ENCODE measurements at places on chromosomes 6 and 20.

DNA sequence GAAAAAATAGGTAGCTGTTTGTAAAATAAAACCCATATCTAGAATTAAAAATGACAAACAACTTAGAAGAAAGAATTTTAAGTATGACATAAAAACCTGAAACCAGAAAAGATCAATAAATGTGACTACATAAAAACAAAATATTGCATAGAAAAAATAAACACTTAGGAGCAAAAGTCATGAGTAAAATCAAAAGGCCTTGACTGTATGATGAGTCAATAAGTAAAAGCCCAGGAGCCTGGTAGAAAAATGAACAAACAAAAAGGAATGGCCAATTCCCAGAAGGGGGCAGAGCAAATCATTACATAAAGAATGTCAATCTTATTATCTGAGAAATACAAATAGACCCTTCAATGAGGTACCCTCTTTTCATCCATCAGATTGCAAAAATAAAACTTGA is 20.7 kb upstream of the ENPP1 start:
- DNase-seq = no peak

GRCh38 chr6:154537511-154538325 is 27.2 kb upstream of the CNKSR3 start:
- no peak for DNase-seq

DNA sequence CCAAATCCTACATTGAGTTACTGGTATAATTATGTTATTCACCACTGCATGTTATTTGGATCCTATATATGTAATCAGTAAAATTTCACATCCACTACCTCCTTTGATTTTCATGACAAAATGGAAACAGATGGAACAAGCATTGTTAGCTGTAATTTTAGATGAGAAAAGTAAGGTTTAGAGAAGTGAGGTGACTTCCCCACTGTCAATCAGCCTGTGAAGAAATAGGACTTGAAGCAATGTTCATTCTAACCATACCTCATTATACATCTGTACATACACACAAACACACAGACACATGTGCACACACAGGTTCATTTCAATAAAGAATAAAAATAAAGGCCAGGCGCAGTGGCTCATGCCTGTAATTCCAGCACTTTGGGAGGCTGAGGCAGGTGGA is 23.7 kb upstream of the QKI start:
- no peak for DNase-seq

- DNase-seq = no peak
Measured at GRCh38 chr6:111796310-111796918, 76.8 kb downstream of the FYN start.

DNA sequence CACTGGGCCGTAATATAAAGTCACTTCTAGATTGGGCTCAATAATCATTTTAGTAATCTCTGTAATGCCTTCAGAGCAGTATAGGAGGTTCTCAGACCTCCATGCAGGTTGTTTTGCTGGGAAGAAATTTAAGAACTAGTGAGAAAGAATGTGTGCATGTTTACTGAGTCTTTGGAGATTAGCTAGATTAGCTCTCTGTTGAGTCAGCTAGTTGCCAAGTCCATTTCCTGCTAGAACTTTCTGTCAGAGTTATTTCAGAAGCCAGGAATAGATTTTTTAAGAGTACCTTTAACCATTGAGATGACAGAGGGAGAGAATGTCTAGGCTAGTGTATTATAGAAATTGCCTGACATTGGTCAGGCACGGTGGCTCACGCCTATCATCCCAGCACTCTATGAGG is 33.3 kb downstream of the ORC3 start:
- no peak for DNase-seq

- DNase-seq = no peak
Measured at GRCh38 chr6:155528982-155529453, 73.4 kb upstream of the NOX3 start.

- DNase-seq = no peak
Measured at GRCh38 chr6:122028933-122029522, 370.4 kb upstream of the HSF2 start.

GRCh38 chr6:22610127-22610526 is 40.8 kb downstream of the HDGFL1 start:
- DNase-seq = no peak

GRCh38 chr20:10093087-10093591 is 58.4 kb downstream of the ANKEF1 start:
- peak; percentile 87 for DNase-seq

GRCh38 chr6:29502597-29502996 is 14.8 kb upstream of the MAS1L start:
- DNase-seq = no peak

- DNase-seq = no peak
Measured at GRCh38 chr6:110137924-110138887, 41.3 kb downstream of the WASF1 start.

DNA sequence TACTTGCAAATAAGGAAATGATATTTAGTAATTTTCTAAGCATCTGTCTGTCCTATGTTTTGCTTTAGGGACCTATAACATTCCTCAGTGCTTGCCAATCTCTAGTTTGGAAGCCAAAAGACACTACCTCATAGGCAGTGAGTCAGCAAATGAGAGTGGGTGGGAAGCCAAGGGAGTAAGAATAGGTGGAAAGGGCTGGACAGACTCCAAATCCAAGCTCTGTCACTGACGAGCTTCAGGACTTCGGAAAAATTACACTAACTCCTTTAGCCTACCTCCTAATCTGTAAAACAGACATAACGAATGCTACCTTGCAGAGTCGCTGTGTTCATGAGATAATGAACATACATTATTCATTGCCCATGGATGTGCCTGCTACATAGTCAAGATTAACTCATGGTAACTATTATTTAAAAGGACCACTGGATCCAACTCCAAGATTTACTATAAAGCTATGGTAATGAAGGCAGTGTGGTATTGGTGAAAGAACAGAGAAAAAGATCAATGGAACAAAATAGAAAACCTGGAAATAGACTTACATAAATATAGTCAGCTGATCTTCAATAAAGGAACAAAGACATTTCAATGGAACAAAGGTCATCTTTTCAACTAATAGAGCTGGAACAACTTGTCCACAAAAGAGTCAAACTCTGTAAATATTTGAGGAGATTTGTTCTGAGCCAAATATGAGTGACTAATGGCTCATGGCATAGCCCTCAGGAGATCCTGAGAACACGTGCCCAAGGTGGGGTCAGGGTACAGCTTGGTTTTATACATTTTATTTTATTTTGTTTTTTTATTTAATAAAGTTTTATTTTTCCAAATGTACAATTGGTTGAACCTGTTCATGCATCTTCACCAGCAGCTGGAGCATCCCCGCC is 64.1 kb downstream of the FAM50B start:
- DNase-seq = peak; percentile 90

DNA sequence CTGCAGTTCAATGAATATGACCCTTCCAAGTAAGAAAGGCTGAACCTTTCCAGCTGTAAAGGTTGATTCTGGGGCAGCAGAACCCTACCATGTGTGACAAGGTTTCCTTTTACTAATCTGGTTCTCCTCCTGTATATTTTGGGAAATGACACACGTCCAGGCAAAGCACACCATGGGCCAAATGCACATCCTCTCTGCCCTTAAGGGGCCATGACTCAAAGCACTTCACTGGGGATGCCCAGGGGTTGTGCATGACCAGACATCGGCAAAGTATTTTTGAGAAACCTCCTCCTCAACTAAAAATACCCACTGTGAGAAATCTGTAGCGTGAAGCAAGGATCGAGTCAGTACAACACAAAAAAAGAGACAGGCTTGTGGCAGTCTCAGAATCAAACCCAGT is 174.7 kb downstream of the BACH2 start:
- no peak for DNase-seq

DNA sequence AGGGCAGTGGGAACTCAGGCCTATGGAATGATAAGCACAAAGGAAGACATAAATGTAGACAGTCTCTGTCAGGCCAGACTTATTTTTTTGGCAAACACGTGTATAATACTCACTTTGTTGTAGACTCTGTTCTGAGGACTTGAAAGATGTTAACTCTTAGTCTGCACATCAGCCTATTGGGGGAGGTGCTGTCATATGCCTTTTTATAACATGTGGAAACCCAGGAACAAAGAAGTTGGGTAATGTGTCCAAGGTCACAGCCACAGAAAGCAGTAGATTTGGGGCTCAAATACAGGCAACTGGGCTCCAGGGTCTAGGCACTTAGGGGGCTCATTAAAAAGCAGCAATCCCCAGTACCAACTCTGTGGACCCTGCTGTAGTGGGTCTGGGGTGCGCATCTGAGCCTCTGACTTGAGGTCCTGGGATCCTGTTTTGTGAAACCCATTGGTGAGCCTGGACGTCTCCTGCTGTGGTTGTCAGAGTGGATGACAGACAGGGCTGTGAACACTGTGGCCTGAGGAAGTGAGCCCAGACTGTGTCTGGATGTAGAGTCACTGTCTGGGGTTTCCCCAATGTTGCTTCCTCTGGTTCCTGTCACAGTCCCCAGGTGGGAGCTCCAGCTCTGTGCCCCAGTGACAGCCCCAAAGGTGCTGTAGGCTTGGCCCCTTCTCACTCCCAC is 50.0 kb downstream of the CDH26 start:
- no peak for DNase-seq

GRCh38 chr6:79257381-79258205 is 23.1 kb upstream of the HMGN3 start:
- peak; percentile 1 for DNase-seq

- DNase-seq = no peak
Measured at GRCh38 chr6:139920027-139920775, 545.8 kb upstream of the CITED2 start.

DNA sequence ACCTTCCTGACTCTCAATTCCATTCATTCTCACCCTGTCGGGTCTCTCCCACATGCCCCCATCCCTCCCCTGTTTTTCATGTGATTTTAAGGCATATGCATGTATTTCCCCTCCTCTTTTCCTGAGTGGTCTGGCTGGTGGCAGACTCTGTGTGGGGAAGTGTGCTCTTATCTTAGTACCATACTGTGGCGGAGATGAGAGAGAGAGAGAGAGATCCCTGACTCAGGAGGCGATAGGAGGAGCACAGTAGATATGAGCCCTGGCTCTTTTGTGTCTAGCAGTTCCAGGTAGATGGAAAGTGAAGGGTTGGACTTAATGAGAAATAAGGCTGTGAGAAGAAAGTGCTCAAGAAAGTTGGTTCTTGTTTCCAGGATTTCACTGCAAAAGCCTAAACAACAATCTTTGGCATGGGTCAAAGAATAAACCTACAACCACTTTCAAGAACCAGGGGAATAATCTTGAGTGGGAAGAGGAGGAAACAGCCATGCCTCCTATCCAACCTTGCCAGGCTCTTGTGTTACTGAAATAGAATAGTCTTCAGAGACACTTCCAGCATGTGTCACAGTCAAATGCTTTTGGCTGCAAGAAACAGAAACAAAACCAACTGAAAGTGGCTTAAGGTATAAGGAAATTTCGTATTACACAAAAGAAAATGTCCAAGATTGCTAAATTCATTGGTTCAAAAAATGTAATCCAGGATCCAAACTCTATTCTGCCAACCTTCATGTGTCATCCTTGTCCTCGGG is 123.8 kb upstream of the MYLIP start:
- DNase-seq = no peak

DNA sequence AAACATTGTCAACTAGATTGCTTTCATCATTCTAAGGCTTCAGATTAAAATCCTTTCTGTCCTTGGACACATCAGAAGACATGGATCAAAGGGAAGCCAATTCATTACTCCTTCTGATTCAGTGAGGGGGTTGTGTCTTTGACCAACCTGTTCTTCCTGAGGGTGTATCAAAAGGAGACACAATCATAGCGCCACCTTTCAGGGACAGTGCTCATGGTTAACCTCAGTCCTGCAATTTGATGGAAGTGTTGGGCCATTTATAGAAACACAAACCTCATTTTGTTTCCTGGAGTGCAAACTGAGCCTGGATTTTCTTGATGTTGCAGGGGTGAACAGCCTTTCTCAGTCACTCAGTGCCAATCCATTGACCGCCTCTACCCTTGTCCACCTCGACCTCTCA is 163.9 kb upstream of the SCGN start:
- DNase-seq = no peak

GRCh38 chr6:68637782-68638181 is 2.7 kb downstream of the ADGRB3 start:
- no peak for DNase-seq

DNA sequence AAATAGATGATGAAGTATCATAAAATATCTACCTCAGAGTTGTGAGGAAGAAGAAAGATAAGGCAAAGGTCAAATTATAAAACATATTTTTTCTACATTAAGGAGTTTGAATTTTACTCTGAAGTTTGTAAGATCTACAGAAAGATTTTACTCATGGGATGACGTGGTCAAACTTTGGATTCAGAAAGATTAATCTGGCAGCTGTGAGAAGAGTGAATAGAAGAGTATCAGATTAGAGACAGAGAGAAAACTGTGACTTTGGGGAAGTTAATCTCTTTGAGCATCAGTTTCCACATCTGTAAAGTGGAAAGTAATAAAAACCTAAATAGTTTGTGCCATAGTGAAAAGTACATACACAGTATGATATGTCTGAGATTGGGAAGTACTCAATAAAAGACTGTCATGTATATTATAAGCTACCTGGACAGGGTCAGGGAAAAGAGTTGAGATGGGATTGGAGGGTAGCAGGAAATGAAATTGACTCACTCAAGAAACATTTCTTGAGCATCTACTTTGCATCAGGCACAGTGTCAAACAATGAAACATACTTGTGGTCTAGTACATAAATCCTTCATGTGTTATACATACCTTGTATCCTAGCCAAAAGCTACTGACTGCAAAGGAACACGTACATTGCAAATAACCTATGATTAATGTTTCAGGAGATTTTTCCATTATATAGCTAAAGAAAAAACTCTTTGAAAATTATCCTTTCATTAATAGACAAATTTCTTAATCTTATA is 222.1 kb downstream of the TMEM200A start:
- no peak for DNase-seq

GRCh38 chr20:57760698-57761412 is 51.0 kb upstream of the PMEPA1 start:
- DNase-seq = no peak

GRCh38 chr20:41318271-41318649 is 729 bp upstream of the ZHX3 start:
- DNase-seq = no peak

DNA sequence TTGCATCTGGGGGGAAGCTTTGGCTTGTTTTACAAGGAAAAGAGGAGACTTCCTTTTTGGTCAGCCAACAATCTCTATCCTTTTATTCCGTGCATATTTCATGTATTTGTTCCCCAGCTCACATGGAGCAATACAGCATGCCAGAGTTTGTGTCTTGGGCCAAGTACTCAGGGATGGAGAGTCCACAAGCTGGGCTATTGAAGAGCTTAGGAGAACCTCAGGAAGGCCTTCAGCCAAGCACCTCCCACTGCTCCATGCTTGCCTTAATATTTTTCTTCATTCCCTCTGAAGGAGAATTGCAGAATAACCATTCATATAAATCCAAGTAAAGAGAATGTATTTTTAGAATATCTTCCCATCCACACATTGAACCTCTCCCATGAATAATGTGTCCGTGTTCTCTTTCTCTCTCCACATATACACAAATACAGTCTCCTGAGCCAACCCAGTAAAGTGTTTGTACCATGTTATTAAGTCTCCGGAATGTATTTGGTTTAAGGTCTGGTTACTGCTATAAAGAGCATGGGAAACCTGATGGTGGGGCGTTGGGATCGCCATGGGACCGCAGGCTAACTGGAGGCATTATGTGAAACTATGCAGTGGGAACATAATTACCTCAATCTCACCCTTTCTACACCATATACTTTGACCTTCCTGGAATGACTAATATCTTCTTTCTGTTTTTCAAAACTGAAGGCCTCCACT is 3.0 kb downstream of the LAMA4 start:
- no peak for DNase-seq

GRCh38 chr6:63023726-63024125 is 187.5 kb upstream of the FKBP1C start:
- DNase-seq = no peak

All from NCI-H446 (cell line).